ENCODE measurements at places on chromosomes 3 and 15.

- DNase-seq, result no peak
- no peak overlapping the region for H3K27ac ChIP-seq
- H3K27me3 ChIP-seq, result no peaks in the 10 kb centered on the region
- H3K36me3 ChIP-seq, result no peaks in the 10 kb centered on the region
- H3K4me3 ChIP-seq, result no peak overlapping the region
Measured at GRCh38 chr3:150015901-150016300, 45.2 kb upstream of the PFN2 start.

DNA sequence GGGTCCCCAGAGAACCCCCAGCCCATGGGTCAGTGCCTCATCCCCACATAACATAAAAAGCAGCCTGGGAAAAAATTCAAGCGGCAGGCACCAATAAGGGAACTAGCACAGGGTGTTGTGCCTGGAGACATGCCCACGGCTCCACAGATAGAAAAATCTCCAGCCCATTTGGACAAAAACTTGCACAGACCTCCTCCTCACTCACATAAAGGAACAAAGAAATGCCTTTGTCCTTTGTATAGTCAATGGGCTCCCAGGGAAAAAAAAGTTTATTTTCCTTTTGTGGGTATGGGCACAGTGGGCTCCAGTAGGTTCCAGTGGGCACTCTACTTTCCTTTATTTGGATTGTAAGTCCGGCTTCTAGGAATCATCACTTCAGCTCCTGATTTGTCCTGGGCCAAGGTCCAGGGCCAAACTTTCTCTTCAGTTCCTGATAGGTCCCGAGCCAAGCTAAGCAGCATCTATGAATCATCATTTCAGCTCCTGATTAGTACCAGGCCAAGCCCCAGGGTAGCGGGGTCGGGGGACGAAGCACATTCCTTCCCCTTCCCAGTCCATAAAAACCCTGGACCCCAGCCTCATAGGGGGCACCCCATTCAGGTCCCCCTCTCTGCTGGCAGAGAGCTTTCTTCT is 1.6 kb upstream of the DNAH12 start:
- H3K4me3 ChIP-seq, result no peak overlapping the region
- no peaks in the 10 kb centered on the region for H3K36me3 ChIP-seq
- H3K4me1 ChIP-seq, result no peaks in the 10 kb centered on the region
- no peak overlapping the region for H3K27ac ChIP-seq
- DNase-seq, result no peak

DNA sequence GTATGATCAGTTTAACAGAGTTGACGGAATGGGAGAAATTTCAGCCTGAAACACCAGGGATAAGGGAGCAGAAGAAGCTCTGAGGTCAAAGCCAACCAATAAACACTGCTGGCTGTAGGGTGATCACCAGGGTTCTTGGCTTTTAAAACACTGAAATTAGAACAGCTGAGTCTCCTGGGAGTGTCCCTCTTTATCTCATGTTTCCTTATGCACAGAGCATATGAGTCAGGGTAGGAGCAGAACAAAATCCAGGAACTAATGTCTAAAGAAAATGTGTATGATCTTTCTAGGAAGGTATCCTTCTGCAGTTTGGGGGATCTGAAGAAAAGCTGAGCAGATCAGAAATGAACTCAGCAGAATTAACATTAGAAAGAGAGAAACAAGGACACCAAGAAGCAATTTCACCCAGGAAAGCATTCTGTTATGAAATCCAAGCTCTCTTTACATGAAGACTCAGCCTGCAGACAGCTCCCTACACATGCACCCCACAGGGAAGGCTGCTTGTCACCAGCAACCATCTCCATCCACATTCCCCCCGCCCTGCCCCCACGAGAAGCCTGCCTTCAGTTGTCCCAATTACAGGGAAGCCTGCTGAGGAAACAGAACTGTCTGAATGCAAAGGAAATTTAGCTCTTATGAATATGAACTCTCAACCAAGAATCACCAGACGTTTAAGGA is 469.7 kb downstream of the PDCD6IP start:
- H3K27me3 ChIP-seq, result no peaks in the 10 kb centered on the region
- no peaks in the 10 kb centered on the region for H3K4me1 ChIP-seq
- no peak for DNase-seq
- no peak overlapping the region for H3K27ac ChIP-seq

- DNase-seq, result no peak
- no peaks in the 10 kb centered on the region for H3K4me1 ChIP-seq
- H3K27me3 ChIP-seq, result no peaks in the 10 kb centered on the region
- no peaks in the 10 kb centered on the region for H3K36me3 ChIP-seq
- no peak overlapping the region for H3K4me3 ChIP-seq
Measured at GRCh38 chr3:115660646-115661337, 37.5 kb downstream of the GAP43 start.

GRCh38 chr3:160801386-160802118 is 45.5 kb downstream of the PPM1L start:
- 0 out of 2 replicates have a peak, but pooled peaks cover 1% of the 10 kb centered on the region for H3K4me1 ChIP-seq
- no peak for DNase-seq

DNA sequence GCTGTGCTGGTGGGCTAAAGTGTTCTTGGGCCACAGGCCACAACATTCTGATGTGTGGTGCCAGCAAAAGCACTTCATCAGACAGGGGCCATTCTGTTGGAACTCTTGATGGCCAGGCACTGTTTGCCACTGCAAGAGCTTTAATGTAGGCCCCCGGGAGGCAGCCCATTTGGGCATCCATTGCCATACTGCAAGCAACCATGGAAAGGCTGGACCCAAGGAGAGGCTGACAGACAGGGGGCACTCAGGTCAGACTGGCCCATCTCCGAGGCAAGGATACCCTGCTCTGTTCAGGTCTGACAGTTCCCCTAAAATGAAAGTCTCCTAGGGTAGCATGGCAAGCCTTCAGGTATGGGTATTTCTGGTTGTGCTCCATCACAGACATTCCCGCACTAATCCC is 64.2 kb downstream of the FAM227B start:
- no peak overlapping the region for H3K4me3 ChIP-seq
- no peak overlapping the region for H3K27ac ChIP-seq
- DNase-seq, result no peak
- no peaks in the 10 kb centered on the region for H3K4me1 ChIP-seq
- H3K36me3 ChIP-seq, result no peaks in the 10 kb centered on the region

DNA sequence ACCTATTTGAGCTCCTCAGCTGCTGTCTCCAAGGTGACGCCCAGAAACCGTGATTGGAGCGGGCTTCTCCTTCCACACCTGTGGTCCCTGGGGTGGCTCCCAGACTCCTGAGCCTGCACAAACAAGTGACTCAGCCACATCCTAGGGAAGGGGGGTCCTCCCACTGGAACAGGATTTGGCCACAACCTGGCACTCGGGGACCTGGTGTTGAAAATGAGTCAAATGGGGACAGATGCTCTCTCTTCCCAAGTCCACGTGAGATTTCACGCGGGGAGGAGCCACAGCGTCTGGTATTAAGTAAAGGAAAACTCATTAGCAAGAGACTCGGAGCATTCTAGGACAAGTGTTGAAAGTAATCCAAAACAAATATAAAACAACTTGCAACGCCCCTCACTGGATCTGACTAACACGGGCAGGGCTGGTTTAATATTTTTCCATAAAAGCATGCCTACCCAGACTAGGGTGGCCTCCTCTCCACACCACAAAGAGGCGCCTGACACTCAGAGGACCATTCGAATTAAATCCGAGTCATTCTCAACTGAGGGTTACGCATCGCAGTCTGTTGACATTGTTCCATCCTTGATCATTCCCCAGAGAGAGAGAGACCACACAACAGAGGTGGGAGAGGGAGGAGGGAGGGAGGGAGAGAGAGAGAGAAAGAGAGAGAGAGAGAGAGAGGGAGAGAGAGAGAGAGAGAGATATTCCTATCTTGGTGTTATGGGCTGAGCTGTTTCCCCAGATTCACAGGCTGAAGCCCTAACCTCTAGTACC is 74.4 kb downstream of the MGLL start:
- H3K36me3 ChIP-seq, result no peaks in the 10 kb centered on the region
- no peak overlapping the region for H3K27ac ChIP-seq
- no peaks in the 10 kb centered on the region for H3K27me3 ChIP-seq

DNA sequence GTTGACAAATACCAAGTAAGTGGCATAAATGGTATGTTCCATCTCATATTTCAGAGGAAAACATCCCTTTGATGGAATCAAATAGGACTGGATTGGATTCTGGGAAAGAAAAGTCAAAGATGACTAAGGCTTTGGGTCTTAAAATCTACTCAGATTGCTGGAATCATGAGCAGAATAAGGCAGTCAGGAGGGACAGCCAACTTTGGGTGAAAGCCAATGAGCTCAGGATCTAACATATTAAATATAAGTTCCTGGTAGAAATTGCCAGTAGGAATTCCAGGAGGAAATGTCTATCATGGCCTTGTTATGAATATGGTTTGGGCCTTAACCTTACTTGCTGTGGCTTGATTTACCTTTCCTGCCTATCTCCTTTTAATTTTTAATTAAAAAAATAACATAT is 55.3 kb downstream of the ISL2 start:
- DNase-seq, result no peak
- H3K27ac ChIP-seq, result no peak overlapping the region
- H3K27me3 ChIP-seq, result no peaks in the 10 kb centered on the region
- H3K4me3 ChIP-seq, result no peak overlapping the region
- H3K4me1 ChIP-seq, result no peaks in the 10 kb centered on the region

DNA sequence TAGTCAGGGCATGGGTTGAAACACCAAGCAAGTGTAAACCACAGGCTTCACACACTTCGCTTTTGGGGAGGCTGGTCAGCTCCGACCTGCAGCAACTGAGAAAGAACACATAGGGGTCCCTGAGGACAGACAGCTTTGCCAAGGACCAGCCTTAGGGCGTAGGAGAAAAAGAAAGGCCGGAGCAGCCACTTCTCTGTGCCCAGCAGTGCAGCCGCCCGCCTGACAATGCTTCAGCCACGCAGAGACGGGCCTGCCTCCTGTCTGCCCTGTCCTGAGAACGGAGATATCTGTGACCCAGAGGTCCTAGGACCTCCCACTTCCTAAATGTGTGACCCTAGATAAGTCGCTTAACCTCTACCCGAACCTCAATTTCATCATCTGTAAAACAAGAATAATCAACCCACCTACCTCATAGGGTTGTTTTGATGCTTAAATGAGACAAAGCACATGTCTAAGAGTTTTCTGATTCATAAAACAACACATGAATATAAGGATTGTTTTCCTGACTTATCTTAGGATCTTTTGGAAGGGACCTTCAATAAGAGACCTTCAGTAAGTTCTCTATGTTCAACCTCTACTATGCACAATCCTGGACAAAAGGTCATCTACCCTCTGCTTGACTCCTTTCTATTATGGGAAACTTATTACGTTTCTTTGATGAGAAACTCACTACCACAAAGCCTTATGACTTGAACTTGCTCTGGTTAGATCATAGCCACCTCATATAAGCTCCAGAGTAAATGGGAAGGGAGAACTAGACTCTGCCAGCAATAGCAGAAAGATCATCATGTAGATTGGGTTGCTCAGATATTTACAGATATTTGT is 32.9 kb upstream of the RFTN1 start:
- no peak overlapping the region for H3K27ac ChIP-seq
- no peaks in the 10 kb centered on the region for H3K27me3 ChIP-seq
- no peaks in the 10 kb centered on the region for H3K36me3 ChIP-seq
- DNase-seq, result no peak
- no peak overlapping the region for H3K4me3 ChIP-seq
- no peaks in the 10 kb centered on the region for H3K4me1 ChIP-seq

- H3K27me3 ChIP-seq, result no peaks in the 10 kb centered on the region
- H3K4me1 ChIP-seq, result no peaks in the 10 kb centered on the region
- H3K36me3 ChIP-seq, result no peaks in the 10 kb centered on the region
- H3K4me3 ChIP-seq, result no peak overlapping the region
Measured at GRCh38 chr15:84099181-84099580, 136.4 kb upstream of the GOLGA6L4 start.

DNA sequence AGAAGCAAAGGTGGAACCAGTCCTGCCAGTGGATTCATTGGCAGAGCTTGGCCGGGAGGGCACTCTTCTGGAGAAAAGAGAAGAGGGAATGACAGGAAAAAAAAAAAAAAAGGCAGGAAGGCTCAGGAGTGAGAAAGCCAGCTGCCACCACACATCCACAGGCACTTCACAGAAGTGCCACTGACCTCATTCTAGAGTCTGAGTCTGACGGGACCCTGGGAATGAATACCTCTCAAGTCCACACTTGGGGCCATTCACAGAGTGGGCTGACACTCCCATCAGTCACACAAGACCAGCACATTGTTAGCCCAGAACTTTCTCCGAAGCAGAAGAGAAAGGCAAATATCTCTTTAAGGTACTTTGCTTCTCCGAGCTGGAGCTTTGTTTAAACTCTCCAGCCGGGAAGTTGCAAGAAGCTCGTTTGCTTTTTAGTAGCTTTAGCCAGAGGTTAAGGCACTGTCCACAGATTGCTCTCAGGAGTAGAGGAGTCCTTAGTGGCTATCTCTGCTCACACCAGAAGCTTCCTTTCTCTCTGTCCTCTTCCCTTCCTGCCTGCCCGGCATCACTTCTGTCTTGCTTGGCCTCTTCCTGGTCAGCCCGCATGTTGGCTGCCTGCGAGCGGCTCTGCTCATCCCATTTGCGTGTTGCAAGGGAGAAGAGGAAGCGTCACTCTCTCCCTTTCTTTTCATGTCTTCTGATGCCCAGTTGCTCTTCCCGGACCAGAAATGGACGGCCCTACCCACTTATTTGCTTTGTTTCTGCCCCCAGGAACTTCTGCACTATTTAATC is 53.8 kb downstream of the CMTM6 start:
- H3K4me1 ChIP-seq, result no peaks in the 10 kb centered on the region
- H3K27ac ChIP-seq, result no peak overlapping the region
- H3K27me3 ChIP-seq, result no peaks in the 10 kb centered on the region

- H3K4me1 ChIP-seq, result no peaks in the 10 kb centered on the region
- H3K27ac ChIP-seq, result no peak overlapping the region
- DNase-seq, result no peak
- H3K4me3 ChIP-seq, result no peak overlapping the region
- no peaks in the 10 kb centered on the region for H3K36me3 ChIP-seq
Measured at GRCh38 chr3:101252945-101253344, 67.4 kb downstream of the IMPG2 start.

DNA sequence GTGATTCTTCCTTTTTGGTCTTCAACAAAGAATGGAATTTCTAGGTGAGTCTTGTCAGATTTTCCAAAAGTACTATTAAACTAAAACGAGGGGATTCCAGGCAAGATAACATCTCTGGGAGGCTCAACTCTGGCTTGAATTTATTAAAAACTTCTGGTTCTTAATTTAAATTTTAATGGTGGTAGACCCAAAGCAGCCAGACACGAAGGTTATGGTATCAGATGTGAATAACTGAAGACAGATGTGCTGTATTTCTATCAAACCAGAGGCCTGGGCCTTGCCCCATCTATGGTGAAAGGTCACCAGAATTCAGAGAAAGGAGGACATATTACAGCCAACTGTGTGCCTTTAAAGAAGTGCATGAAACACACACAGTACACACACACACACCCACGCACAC is 283.2 kb upstream of the ICE2 start:
- no peaks in the 10 kb centered on the region for H3K27me3 ChIP-seq
- no peak overlapping the region for H3K27ac ChIP-seq
- H3K4me1 ChIP-seq, result peaks cover 2% of the 10 kb centered on the region
- DNase-seq, result no peak
- no peaks in the 10 kb centered on the region for H3K36me3 ChIP-seq

DNA sequence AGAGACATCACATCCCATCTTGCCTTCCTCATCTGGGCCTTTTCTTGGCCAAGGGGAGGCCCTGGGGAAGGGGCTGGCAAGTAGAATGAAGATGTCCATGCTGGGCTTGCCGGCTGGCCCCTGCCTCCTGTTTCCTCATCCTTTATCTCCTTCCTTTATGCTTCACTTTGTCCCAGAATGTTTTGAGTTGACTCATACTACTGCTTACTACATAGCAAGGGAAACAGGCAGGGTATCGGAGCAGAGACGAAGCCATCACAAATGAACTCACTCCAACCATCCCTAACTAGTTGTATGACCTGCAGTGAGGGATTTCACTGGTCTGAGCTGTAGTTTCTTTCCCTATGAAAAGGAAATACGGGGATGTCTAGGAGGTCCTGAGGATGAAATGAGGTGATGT is 66.0 kb downstream of the CHDH start:
- H3K27me3 ChIP-seq, result no peaks in the 10 kb centered on the region
- no peaks in the 10 kb centered on the region for H3K36me3 ChIP-seq
- no peak for DNase-seq
- no peak overlapping the region for H3K27ac ChIP-seq
